ENCODE measurements at places on chromosomes 12 and 14. TPM values are rescaled to one million over a fixed set of nuclear protein-coding genes. Genes with fewer than 3 reads are reported as not detected.

GRCh38 chr14:30271811-30272323 is 287.1 kb upstream of the G2E3 start:
- H3K27ac ChIP-seq, result no peak overlapping the region
- H3K27me3 ChIP-seq, result no peaks in the 10 kb centered on the region
- DNase-seq, result no peak

RNASE7 gene
- 1.6 TPM for total RNA-seq

PTPRB gene
- 33.6 TPM for total RNA-seq

KRT83 gene
- total RNA-seq, result 0.59 TPM

FOXG1 gene
- not detected for total RNA-seq
